AG10803 (cell line): ENCODE measurements at places on chromosomes 3 and 15.

- DNase-seq, result no peak
Measured at GRCh38 chr3:194225418-194225812, 89.5 kb downstream of the HES1 start.

DNA sequence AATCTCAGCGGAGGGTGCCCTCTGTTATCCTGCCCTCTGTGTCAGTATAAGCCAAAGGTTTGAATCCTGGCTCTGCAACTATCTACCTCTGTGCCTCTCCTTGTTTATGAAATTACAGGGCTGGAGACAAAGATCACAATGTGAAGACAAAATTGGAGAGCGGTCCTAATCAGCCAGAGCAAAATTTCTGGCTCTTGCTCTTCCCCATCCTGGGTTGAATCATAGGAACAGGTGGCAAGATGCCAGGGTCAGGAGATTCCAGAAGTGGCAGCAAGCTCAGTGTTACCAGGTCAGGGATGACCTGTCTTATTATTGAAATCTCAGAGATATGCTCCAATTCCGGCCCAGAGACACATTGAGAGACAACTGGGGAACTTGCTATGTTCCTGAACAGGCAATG is 2.3 kb upstream of the CCR2 start:
- DNase-seq, result no peak

DNA sequence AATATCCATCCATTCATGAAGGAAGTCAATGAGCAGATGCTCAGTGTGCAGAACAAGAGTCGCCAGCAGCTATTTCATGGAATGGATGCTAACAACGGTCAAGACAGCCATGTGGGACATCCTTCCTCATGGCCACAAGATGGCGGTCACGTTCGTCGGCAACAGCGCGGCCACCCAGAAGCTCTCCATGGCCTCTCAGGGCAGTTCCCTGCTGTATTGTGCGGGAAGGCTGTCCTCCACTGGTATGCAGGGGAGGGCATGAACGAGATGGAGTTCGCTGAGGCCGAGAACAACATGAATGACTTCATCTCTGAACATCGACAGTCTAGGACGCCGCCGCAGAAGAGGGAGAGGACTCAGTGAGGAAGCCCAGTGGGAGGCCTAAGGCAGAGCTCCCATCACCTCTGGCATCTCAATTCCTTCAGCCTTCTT is 208.3 kb downstream of the TJP1 start:
- no peak for DNase-seq

DNA sequence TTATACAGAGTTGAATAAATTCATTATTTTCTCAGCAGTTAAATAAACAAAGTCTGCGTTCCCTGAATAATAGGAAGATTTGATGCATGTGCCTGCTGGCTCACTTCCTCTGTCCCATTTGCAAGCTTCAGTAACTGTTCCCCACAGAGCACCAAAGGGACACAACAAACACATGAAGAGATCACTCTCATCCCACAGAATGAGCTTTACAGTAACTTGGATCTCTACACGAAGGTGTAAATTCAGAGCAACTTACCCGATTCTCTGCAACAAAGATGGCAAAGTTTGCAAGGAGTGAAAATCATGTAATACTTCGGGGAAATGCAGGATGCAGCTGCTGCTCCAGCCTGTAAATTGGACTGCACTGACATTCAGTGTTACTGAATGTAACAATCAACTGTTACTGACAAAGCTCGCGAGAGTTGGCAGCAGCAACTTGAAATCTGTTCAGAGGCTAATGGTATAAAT is at the start of gene BCHE:
TSS of gene BCHE (minus strand) at position 366 of the 468 bp plus-strand sequence. CDS start 6,390 bp downstream, outside the sequence.
- DNase-seq, result no peak

DNA sequence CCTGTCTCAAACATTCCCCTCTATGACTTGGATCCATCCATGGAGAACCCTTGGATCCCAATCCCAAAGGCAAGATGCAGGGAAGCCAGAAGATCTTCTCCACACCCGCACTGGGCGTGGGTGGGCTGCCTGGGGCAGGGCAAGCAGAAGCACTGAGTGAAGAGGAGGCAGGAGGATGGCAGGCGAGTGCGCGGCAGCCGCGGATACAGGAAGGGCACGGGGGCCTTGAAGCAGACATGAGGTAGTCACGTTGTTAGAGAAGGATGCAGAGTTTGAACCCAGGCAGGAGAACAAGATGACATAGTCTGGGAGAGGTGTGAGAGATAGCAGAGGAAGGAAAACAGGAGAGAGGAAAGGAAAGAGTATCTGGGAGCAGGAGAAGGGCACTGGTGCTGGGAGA is 5.1 kb upstream of the IGDCC3 start:
- DNase-seq, result no peak

DNA sequence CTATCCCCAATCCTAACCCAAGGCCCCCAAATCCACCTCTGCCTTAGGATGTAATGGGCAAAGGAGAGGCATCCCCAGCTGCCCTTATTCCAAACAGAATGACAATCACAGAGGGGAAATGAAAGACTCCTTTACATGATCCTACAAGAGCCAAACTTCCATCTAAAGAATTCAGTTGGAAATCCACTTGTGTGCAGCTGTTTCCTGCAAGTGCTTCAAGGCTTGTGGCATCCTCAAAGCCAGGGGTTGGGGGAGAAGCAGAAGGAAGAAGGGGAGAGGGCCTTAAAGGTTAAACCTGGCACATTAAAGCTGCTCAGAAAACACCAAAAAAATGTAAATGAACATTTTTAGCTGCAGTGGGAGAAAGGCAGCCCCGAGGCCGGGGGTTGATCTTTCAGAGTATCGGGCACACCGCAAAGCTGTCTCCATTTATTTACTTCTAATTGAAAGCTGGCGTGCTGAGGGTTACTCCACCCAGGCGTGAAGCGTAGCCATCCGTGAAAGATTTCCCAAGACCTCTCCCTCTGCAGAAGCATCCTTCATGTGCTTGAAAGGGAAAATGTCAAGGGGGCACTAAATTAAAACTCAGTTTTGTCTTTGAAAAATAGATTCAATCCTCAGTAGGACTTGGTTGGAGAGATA is 217.8 kb downstream of the SHQ1 start:
- peak; percentile 28 for DNase-seq

DNA sequence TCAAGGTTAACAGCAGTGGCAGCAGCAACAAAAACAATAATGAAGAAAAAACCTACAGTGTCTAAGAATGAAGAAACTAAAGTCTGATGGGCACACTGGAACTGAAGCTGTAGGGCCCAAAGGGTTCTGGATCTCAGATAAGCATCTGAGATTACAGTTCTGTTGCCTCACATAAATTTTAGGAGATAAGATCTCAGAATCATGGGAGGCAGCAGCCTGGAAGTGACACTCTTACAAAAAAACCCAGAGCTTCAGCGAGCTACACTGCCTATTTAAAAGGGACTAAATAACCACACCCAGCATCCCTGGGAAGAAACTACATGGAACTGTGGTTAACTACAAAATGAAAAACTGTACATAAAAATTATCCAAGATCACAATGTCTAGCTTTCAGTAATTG is 61.2 kb downstream of the PLD1 start:
- DNase-seq, result no peak

DNA sequence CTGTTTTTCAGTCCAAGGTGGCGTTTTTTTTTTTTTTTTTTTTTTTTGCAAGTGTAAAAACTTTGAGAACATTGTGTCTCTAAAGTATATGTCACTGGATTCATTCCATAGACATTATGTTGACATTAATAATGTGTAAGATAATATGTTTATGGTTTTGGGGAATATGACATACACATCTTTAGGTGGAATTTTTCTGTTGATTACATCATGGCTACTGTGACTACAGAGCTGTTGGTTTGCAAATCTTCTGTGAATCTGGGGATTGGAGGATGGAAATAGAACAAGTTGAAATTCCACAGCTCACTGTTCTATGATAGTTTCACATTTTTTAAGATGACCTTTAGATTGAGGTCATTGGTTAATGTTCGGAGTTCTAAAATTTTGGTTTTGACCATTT is 24.4 kb upstream of the PLSCR2 start:
- DNase-seq, result no peak

GRCh38 chr3:30501526-30501925 is 104.9 kb upstream of the TGFBR2 start:
- DNase-seq, result no peak

- DNase-seq, result peak; percentile 11
Measured at GRCh38 chr3:187183903-187184302, 13.4 kb upstream of the RTP1 start.

DNA sequence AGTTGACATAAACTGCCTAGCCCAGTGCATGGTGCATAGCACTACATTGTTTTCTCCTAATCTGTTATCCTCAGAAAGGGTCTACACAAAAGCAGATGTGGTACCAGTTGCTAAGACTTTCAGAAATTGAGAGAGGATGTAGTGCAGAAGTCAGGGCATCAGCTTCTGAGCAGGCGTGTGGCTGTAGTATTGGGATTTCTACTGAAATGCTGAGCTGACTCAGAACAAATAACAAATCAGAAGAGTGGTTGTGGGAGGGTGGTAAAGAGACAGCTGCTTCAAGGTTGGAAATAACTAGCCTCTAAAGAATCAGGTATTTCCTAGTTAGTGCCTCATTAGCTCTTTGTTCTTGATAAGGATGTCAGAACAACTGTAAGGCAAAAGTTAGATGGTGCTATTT is 161.3 kb downstream of the AKAP13 start:
- no peak for DNase-seq

DNA sequence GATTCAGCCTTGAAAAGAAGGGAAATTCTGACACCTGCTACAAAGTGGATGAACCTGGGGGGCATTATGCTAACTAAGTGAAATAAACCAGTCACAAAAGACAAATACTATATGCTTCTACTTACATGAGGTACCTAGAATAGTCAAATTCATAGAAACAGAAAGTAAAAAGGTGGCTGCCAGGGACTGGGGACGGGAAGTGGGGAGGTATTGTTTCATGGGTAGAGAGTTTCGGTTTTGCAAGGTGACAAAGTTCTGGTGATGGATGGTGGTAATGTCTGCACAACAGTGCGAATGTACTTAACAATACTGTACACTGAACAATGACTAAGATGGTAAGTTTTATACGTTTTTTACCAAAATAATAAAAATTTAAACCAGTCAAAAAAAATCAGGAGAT is 4.8 kb downstream of the IDH2 start:
- no peak for DNase-seq

DNA sequence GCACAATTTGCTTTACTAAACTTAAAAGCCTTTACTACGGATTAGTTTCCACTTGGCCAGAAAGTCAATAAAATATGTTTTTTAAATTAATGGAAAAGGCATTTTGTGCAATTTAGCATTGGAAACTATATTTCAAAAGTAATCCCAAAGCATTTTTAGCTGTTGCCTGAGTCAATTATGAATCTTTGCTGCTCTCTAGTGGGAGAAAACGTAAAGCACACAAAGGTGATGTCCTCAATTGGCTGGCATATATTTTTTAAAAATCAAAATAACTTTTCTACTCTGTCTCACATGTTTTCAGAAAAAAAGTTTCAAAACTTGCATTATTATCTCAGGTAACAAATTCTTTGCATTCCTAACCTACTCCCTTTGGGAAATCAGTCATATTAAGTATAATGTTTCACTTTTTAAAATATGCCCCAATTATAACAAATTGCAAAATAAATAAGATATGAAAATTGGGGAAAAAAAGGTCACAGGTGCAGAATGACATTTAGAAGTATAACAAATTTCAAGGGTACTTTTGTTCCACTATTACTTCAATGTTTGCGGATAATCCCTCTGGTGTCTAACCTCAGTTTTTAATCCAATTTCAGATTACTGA is 47.2 kb upstream of the TEX55 start:
- DNase-seq, result peak; percentile 40

- no peak for DNase-seq
Measured at GRCh38 chr3:78670746-78671145, 1097.1 kb downstream of the ROBO1 start.

DNA sequence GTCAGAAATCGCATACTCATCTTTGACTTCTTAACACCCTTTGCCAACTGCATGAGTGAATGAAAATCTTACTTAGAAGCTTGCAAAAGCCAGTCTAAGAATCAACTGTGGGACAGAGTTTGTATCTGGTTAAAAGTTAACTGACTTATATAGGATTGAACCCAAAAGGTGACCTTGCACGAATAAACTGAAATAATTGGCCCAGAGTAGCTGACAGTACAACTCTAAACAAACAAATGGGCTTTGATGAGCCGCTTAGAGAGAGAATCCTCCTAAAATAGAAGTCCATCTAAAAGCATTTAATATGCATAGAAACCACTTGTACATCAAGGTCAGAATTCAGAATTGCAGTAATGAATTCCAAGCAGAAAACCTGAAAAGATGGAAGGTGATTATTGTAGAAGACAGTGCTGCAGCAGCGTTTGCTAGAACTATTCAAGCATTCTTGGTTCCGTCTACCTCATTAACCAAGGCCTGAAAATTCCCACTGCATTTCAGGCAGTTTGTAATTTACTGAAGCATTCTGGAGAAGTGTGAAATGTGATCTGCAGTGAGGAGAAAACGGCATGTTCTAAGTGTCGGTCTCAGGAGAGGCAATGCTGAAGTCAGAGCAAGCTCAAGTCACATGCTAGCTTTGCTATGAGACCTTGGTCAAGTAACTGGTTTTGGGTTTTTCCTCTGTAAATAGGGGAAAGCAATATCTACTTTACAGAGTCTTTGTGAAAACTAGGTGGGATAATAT is 103.7 kb downstream of the CADPS start:
- no peak for DNase-seq

GRCh38 chr3:153163756-153164550 is 1.9 kb downstream of the RAP2B start:
- peak; percentile 15 for DNase-seq

GRCh38 chr15:35329521-35329961 is 216.4 kb downstream of the DPH6 start:
- peak; percentile 44 for DNase-seq

GRCh38 chr3:190076136-190076535 is 44.6 kb downstream of the P3H2 start:
- peak; percentile 91 for DNase-seq

- DNase-seq, result no peak
Measured at GRCh38 chr3:125515421-125515820, 4.6 kb downstream of the SNX4 start.

DNA sequence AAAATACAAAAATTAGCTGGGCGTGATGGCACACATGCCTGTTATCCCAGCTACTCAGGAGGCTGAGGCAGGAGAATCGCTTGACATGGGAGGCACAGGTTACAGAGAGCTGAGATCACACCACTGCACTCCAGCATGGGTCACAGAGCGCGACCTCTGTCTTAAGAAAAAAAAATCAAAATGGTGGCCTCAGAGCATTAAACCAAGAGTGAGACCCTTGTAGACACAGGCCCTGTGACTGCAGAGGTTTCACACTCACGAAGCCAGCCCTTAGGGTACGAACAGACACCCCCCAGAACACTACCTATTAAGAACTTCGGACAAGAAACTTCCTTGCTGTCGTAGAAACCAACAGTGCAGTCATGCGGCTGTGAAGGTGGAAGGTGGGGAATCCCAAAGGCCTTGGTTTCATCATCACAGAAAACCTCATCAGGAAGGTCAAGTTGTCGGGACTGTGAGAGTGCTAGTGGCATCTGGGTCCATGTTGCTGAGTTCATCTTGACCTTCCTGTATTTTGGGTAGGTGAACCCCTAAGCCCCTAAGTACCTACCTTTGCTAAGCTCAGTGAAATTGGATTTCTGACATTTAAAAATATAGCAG is 4.8 kb upstream of the PDE8A start:
- DNase-seq, result no peak
